ENCODE measurements at places on chromosomes 4 and X. TPM values are rescaled to one million over a fixed set of nuclear protein-coding genes. Genes with fewer than 3 reads are reported as not detected.

The KDR gene
- 102 TPM for total RNA-seq

The HGFAC gene
- not detected for total RNA-seq

The ACSL4 gene
- 70.1 TPM for total RNA-seq

The TAF7L gene
- total RNA-seq: not detected

The SPANXC gene
- total RNA-seq: not detected

The MAGEA8 gene
- not detected for total RNA-seq

DNA sequence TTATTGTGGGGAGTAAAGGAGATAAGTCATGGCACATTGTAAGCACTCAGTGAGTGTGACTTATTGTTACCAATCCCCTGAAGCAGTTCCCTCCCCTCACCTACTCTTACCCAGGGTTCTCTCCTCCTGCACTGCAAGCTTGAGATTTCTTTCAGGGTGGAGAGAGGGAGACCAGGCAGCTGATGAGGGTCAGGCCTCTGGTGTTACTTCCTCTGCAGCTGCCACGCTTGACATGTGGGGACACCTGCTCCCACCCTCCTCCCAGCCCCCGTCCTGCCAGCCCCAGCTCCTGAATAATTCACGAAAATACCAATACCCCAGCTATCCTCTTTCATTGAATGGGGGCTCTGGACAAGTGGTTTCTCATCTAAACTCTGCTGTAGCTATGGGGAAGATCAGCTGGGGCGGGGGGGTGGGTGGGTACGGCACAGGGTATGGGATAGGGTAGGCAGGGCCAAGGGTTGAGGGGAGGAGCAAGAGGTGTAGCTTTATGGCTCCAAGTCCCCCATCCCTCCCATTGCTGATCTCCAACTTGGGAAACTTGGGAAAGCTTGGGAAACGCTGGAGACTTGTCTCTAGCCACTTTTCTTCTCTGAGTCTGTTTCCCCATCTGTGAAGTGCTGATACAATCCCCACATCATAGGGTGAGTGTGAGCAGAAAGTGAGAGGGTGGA is 148.5 kb upstream of the PJA1 start:
- no peak for DNase-seq

GRCh38 chr4:54144661-54145171 is 44.8 kb downstream of the GSX2 start:
- DNase-seq: no peak

- no peak for DNase-seq
Observed at GRCh38 chr4:93182722-93183121, 645.8 kb upstream of the ATOH1 start.

DNA sequence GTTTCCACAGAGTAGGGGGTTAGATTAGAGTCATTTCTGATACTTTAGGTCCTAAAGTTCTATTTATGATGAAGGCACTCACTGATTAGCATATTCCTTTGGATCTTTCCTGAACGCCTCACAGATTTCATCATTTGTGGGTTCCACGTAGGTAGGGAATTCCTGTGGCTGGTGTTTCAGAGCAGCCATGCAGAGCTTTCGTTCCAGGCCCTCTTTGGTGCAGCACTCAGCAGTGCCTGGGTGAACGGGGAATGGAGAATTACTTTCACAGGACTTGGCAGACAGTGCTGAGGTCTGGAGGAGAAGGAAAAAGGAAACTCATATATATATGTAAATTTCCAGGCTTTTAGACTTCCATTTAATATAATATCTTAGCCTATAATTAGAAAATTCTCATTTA is 18.5 kb downstream of the GC start:
- peak; percentile 43 for DNase-seq

DNA sequence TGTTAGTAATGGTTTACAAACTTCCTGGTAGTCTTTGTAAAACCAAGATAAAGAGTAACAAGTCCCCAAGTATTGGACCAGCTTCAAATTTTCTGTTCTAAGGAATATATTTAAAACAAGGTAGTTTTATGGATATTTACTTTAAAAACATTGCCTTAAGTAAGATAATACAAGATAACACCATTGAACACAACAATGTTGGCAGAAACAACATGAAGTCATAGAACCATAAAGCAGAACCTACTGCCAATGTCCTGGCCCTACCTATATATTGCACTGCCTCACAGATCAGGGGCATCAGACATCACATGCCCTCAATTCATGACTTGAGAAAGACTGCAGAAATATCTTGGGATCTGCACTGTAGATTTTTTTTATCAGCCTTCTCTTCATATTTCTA is 1176.2 kb downstream of the PCDH7 start:
- DNase-seq: no peak

- peak; percentile 3 for DNase-seq
Observed at GRCh38 chrX:53049127-53049517, 533 bp downstream of the GPR173 start.

GRCh38 chr4:10730590-10730989 is 46.0 kb upstream of the CLNK start:
- DNase-seq: no peak

- no peak for DNase-seq
Observed at GRCh38 chr4:89023140-89023539, 33.8 kb downstream of the FAM13A start.

GRCh38 chr4:112141366-112142138 is 3.7 kb upstream of the FAM241A start:
- no peak for DNase-seq

DNA sequence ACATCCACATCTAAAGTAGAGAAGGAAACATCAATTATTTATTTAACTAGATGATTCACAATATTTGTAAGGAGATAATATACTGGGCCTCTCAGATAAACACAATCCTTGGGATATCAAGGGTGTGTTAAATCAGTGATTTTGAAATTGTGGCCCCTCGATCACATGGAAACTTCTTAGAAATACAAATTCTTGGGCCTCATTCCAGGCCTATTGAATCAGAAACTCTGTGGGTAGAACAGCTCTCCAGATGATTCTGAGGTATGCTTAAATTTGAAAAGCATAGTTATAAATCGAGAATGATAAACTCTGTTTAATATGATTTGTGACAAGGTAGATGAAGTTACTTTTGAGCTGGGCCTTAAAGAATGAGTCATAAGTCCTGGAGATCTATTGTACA is 64.3 kb upstream of the GPR174 start:
- no peak for DNase-seq

DNA sequence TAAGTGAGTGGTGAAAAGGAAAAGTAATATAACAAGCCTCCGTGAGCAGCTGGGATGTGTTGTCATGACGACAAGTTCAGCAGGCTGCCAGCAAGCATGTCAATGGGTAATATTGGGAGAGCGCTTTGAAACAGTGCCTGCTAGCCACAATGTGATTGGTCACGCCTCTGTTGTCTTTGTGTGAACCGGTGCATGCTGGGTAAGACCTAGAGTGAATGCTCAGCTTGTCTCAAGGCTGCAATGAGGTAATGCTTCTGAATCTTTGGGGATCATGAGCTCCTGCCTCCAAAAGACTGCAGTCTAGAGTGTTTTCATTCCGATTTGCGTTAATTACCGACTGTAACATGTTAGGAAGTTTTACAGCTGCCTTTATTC is 54.9 kb downstream of the STOX2 start:
- peak; percentile 70 for DNase-seq

DNA sequence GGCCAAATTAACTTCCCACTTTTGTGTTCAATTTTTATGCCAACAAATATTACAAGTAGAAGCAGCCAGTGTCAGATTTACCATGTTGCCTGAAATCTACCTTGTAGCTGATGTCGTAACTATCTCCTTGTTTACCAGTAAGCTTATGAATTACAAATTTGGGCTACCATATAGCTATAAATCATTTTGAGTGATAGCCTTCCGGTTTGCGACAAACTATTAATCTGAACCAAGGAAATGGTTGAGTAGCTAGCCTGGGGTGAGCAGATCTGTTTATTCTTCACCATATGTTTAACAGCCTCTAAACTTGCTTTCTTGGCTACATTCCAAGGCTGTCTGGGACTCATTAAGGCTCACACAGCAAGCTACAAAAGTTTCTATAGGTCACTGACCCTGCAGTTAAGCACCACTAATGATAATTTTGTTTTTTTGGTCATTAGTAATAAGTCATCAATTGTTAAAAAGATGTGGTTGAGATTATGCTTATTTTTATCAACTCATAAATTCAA is 218.7 kb upstream of the SPOCK3 start:
- no peak for DNase-seq

- no peak for DNase-seq
Observed at GRCh38 chr4:86544310-86544966, 49.7 kb upstream of the PTPN13 start.

- DNase-seq: no peak
Observed at GRCh38 chr4:172938072-172938829, 230.4 kb upstream of the GALNT7 start.

DNA sequence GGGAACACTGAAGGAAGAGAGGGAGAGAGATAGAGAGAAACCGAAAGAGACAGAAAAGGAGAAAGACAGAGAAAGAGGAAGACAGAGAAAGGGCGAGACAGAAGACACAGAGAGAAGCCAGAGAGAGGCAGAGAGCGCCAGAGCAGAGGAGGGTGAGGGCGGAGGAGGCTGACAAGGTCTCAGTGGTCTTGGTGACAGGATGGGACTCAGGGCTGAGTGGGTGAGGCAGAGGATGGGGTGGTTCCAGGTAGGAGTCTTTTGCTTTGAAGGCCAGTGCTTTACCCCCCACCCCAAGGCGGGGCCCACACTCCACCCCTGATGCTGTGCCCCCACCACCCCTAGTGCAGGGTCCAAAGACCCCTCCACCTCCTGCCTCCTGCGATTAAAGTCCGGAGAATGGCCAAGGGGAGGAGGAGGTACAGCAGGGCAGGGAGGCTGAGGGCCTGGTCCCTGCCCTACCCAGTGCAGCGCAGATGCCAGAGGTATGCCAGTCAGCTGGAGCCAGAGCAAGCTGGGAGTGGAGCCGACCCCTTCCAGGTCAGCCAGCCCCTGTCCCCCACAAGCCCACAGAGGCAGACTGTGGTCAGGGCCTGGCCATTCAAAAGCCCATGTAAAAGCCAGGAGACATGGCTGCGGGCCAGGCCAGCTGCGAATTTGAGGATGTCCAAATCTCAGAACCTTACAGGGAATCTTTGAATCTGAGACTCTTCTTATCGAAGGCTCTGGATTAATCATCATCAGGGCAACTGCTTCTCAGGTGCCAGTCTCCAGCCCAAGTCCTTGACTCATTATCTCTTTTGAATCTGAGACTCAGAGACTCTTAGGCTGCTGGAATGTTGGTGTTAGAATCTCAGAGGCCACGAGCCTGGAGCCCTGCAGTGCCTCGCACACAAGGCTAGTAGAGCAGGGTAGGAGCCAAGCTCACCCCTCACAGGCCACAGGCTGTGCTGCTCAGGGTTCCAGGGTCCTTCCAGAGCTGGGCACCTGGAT is 758 bp downstream of the IQSEC2 start:
- DNase-seq: no peak

- DNase-seq: peak; percentile 14
Observed at GRCh38 chr4:22029803-22030202, 81.2 kb upstream of the KCNIP4 start.

GRCh38 chr4:109408711-109409110 is 24.9 kb upstream of the SEC24B start:
- DNase-seq: no peak

All from GM23338 (cell line).